Inflammatory macrophage treated with lipopolysaccharide for 4 hours (primary cell): ENCODE measurements at places on chromosomes 16 and 17.

- DNase-seq: no peak
Measured at GRCh38 chr17:69187294-69187693, 41.3 kb downstream of the ABCA10 start.

GRCh38 chr17:30021708-30022317 is 80.4 kb downstream of the EFCAB5 start:
- DNase-seq: peak; percentile 63

DNA sequence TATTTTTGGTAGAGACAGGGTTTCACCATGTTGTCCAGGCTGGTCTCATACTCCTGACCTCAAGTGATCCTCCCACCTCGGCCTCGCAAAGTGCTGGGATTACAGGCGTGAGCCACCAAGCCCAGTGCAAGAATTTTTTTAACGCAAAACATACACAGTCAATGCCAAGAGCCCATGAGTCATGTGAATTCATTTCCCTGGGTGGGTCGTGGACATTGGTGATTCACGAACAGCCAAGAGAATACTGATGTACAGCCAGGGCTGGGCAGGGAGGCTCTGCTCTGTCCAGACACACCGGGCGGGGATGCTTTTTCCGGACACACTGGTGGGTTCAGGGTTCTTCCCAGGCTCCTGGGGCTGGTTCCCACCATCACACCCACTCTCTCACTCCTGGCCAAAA is 17.7 kb downstream of the SLC38A8 start:
- no peak for DNase-seq

DNA sequence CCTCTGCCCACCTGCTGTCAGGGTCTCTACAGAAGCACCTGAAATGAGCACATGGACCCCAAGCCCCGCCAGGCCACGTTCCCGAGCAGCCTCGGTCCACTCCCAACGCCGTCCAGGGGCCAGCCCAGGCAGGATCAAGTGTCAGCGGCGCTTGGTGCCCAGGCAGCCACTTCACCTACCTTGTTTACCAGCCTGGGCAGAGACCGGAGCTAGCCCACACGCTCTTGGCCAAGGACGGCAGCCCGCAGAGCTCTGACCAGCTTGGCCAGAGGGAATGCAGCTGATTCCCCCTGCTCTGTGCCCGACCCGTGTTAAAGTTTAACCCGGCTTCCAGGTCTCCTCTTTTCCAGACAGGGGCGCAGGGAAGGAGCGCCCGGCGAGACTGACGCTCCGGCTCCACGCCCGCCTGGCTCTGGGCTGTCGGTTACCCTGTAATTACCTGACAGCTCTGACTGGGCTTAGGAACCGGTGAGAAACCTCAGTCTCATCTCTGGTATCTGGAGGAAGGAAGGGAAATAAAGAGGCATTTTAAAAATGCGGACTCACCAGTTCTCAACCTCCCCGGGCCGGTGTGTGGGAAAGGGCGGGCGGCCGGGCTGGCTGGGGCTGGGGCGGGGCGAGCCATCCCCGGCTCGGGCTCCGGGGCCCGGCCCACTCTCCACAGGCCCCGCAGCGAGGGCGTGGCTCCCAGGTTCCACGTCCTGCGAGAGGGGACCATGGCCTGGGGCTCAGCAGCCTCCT is 4.6 kb downstream of the KIFC3 start:
- DNase-seq: no peak

DNA sequence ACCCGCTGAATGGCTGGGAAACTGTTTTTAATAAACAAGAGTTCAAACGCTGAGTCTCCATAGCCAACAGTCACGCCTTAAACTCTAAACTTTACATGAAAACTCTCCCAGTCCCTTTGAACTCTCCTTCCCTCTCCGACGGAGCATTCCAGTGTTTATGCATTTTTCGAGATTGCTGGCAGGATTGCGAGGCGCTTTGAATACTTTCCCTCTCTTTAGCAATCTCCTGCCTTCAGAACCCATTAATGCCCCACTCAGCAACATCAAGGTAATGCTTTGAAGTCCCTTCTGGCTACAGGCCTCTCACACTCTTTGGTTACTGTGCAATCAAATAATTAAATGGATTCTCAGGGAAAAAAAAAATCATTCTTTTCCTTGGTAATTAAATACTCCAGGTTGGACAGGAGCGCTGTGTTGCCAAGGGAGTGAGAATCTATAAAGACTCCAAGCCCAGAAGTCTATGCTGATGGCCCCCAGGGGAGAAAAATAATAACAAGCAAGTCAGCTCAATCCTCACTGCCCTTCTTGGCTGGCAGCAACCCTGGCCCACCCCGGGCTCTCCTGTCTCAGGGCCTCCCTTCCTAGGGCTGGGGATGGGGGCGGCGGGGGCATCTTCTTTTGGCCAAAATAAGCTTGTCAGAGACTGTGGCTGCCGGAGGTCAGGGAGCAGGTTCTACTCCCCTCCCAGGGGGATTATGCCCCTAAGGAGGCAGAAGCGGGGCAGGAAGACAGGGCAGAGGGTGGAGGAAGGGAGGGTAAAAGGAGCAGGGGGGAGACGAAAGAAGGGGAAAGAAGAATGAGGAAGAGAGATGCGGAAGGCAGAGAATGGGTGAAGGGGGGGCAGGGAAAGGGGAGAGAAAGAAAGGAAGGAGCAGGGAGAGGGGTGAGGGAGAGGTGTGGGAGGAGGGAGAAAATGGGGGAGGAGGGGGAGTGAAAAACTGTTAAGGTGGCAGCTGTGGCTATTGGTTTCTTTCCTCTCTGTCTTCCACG is 45.2 kb downstream of the AXIN2 start:
- DNase-seq: no peak

- no peak for DNase-seq
Measured at GRCh38 chr16:10592611-10593010, 12.2 kb upstream of the EMP2 start.

DNA sequence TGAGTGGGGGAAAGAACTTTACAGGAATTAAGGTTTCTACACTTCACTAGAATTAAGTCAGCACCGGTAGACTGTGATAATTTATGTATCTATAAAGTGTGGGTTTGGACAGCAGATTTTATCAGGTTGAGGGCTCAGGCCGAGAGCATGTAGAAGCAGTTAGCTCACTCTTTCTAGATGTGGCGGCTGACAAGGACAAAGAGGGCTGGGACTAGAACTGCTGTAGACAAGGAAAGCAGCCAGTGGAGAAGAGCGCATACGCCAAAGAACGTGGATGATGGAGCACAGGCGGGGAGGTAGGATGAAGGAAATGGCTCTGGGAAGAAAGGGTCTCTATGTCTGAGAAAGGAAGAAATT is 504 bp upstream of the GOSR1 start:
- DNase-seq: no peak

GRCh38 chr16:80804526-80805383 is at the start of gene CDYL2:
Gene CDYL2, minus strand, starts transcription at chr16:80804598. Its CDS starts 425 bp downstream, at chr16:80804173.
- peak; percentile 69 for DNase-seq

DNA sequence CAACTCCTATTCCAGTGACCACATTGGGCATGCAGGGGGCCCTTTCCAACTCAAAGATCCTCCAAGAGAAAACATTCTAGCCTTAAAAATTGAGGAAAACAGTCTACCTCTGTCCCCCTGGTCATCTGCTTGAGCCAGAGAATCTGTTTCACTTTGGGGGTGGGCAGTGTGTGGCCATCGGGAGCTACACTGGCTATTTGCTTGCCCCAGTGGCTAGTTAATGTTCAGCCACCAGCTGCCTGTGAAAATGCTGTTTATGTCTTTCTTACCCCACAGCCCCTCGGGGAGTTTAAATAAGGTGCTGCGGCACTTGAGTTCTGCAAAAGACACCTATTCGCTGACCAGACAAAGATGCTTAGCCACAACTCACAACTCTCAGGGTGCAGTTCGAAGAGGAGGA is 43.4 kb downstream of the GNAO1 start:
- no peak for DNase-seq

DNA sequence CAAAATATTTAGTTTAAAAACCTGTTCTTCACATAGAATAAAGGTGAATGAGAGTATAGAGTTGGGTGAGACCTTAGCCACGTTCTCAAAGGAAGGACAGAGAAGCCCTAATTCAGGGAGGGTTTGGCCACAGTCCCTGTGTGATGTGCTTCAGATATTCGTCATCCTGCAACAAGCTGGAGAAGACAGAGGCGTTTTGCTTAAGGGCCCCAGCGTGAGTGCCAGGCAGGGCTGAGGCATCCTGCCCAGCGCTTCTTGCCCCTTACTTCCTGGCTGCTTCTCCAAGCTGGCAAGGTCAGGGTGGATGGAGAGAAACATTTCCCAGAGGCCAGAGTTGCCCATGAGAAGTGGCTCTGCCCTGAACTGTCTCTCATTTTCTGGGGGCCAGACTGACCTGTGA is 46.9 kb downstream of the AXIN2 start:
- no peak for DNase-seq

DNA sequence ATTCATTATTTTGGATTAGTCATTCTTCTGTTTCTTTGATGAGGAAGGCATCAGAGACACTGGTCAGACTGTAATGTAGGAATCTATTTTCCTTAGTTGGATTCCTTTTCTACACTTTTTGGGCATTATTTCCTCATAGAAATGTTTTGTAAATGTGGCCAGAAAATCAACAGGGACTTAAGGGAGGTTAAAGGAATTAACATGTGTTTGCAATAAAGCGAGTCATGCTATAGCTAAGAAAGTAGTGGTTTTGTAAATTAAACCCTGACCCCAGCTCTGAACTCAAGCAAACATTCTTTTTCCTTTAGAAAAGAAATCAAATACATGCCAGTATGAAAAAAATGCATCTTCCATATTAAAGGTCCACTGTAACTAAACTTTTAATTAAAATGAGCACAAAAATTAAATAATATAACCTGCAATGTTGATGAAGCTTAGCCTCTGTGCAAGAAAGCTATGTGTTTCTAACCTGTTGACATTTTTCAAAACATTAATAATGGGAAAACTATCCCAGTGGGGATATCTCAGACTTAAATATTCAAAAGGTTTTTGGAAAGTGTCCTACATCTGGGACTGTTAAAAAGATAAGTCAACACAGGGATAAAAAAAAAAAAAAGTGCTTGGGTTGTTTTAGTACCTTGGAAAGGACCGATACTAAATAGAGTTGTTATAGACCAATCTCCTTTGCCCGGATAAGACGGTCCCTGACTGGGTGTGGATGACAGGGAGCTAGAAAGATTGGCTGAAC is 428.0 kb downstream of the CA10 start:
- DNase-seq: no peak

GRCh38 chr17:17978481-17979424 is 6.1 kb downstream of the DRC3 start:
- DNase-seq: peak; percentile 22

GRCh38 chr17:51709694-51710633 is 448.6 kb downstream of the CA10 start:
- DNase-seq: no peak

DNA sequence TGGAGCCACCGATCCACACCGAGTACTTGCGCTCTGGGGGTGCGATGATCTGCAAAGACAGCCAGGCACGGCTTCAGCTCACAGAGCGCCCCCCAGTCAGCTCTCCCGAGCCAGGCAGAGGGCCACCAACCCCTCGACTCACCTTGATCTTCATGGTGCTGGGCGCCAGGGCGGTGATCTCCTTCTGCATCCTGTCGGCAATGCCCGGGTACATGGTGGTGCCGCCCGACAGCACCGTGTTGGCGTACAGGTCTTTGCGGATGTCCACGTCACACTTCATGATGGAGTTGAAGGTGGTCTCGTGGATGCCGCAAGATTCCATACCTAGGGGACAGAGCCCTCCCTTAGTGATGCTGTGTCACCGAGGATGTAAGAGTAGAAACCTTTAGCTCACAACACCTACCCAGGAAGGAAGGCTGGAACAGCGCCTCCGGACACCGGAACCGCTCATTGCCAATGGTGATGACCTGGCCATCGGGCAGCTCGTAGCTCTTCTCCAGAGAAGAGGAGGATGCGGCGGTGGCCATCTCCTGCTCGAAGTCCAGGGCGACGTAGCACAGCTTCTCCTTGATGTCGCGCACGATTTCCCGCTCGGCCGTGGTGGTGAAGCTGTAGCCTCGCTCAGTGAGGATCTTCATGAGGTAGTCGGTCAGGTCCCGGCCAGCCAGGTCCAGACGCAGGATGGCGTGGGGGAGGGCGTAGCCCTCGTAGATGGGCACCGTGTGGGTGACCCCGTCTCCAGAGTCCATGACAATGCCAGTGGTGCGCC is 1.6 kb downstream of the ACTG1 start:
- peak; percentile 30 for DNase-seq

- DNase-seq: no peak
Measured at GRCh38 chr17:38512473-38513058, 84.3 kb downstream of the ARHGAP23 start.

DNA sequence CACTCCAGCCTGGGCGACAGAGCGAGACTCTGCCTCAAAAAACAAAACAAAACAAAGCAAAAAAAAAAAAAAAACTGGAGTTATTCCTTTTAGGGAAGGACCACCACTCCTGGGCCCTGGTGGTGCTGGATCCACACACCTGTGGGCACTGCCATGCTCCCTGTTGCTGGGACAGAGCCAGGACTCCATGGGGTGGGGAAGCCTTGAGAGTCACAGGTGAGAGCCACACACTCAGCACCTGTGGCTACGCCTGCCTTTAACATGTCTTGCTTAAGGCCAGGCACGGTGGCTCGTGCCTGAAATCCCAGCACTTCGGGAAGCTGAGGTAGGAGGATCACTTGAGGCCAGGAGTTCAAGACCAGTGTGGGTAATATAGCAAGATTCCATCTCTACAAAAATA is 18.3 kb downstream of the PDIA2 start:
- no peak for DNase-seq

DNA sequence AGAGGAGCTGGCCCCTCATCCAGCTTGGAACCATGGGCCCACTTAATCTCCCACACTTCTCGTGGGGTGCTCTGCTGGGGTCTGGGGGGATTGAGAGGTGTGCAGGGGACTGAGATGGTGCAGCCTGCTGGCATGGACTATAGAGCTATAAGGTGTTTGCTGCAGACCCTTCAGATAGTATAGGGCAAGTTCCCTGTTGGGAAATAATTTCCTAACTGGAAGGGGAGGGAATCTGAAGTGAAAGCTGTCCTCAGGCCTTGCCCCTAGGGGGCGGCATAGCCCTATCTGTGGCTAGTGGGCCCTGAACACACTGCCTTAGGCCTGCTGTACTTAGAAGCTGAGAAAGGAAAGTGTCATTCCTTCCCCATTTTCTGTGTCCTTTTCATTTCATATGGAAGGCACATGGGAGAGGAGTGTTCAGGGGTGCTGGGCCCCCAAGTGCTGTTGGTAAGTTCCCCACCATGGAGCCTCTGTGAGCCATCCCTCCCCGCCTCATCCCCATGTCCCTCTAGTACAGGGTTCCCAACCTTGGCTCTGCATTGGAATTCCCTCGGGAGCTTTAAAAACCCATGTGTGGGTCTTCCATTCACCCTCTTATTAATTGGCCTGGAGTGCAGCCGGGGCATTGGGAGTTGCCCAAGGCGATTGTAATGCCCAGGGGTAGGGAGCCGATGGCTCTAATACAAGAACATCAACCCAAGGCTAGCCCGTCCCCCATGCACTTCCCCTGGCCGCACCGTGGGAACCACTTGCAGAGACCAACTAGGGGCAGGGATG is 19.7 kb downstream of the GOSR2 start:
- peak; percentile 64 for DNase-seq

GRCh38 chr17:68314916-68315535 is 23.7 kb downstream of the ARSG start:
- DNase-seq: peak; percentile 89
